ENCODE measurements at places on chromosomes 4 and X.

DNA sequence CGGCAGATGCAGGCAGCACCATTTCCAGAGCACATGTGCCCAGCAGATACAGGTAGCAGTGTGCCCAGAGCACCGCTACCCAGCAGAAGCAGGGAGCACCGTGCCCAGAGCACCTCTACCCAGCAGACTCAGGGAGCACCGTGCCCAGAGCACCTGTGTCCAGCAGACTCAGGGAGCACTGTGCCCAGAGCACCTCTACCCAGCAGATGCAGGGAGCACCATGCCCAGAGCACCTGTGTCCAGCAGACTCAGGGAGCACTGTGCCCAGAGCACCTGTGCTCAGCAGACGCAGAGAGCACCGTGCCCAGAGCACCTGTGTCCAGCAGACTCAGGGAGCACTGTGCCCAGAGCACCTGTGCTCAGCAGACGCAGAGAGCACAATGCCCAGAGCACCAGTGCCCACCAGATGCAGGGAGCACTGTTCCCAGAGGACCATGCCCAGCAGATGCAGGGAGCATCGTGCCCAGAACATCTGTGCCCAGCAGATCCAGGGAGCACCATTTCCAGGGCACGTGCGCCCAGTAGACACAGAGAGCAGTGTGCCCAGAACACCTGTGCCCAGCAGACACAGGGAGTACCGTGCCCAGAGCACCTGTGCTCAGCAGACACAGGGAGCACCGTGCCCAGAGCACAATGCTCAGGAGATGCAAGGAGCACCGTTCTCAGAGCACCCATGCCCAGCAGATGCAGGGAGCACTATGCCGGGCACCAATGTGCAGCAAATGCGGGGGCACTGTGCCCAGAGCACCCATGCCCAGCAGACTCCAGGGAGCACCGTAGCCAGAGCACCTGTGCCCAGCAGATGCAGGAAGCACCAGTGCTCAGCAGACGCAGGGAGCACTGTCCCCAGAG lies 236.4 kb downstream of the DHRSX start:
- DNase-seq, result no peak

DNA sequence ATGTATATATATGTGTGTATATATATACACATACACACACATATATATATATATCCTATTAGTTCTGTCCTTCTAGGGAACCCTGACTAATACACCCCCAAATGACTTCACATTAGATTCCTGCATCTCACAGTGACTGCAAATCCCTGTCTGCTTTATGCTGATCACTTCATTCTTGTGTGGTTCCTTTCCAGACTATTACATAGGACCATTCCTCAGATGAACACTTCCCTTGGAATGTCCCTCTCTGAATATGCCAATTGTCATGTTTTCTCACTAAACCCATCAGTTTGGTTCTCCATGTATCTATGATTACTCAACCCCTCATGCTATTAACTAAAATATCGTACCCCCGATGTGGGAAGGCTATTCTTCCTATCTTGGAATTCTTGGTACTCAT lies 605.2 kb upstream of the NR3C2 start:
- no peak for DNase-seq

- no peak for DNase-seq
Measured at GRCh38 chrX:71148278-71148663, 3.6 kb downstream of the NLGN3 start.

- DNase-seq, result no peak
Measured at GRCh38 chrX:63765712-63766111, 19.3 kb downstream of the ARHGEF9 start.

- DNase-seq, result no peak
Measured at GRCh38 chrX:147847999-147848398, 63.7 kb upstream of the FMR1 start.

DNA sequence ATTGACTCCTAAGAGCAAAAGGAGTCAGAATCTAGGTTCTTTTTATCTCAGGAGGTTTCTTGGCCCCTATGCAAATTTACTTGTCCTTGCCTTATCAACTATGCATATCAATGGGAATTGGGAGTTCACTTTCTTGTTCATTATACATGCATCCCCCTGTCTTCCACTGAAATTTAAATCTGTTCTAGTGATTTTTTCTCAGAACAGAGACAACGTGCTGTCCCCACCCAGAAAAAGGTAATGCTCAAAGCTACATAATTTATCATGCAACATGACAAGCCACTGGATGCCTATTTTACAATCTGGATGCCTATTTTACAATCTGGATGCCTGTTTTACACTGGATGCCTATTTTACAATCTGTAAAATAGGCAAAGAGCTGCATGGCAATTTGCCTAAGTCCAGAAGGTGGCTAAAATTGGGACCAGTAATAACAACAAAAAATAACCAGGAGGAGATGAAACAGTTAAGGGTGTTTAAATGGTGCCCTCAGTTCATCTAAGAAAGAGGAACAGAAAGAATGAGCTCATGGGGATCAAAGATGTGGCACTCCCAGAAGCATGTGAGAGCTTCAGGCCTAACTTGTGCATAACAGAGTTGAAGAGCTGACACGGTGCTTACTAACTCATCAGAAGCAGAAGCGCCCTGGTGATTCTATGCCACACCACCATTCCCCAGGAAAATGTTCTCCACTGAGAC lies 537.8 kb upstream of the BOD1L1 start:
- no peak for DNase-seq

GRCh38 chr4:143230683-143231082 lies 46.0 kb downstream of the USP38 start:
- DNase-seq, result no peak

DNA sequence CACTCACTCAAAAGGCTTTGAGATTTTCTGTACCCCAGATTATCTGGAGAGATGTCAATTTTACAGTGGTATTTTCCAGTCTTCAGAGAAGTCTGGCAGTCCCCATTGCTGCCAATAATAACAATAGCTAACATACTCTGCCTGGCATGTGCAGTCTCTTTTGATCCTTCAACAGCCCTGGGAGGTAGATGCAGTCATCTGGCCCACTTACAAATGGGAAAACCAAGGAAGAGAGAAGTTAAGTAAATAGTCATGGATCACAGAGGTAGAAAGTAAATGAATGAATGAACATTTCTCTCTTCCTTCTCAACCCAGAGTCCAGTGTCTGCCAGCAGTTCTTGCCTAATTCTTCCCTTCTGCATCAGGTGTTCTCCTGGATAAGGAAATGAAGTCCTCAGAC lies 113.0 kb upstream of the EDNRA start:
- no peak for DNase-seq

GRCh38 chr4:85362550-85362949 lies 112.4 kb upstream of the ARHGAP24 start:
- no peak for DNase-seq

- DNase-seq, result no peak
Measured at GRCh38 chr4:48315728-48316630, 25.4 kb upstream of the SLAIN2 start.

DNA sequence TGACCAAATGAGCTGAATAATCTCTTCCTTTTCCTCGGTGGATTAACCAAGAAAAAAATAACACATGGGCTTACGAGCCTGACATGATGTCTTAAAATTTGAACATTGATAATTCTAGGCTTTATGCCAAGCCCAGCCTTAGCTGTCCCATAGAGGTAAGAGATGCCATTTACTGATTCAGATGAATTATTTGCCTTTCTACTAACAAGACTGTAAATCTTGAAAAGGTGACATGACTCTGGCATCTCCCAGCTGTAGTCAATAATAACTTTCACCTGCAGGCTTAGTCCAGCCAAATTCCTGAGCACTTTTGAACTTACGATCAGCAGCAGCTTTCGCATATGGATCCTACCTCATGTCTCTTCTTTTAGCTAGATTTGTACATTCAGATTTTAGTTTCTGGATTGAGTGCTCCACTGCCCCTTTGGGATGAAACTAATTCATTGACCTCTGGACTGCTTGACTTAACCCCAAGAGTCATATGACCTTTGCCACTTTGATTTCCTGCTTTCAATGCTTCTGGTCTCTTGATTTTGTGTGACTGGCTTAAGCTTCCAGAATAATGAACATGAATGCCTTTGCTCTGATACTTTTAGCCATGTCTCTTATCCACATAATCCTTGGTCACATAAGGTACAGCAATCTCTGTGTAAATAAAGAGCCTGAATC lies 876.4 kb upstream of the SLIT2 start:
- no peak for DNase-seq

DNA sequence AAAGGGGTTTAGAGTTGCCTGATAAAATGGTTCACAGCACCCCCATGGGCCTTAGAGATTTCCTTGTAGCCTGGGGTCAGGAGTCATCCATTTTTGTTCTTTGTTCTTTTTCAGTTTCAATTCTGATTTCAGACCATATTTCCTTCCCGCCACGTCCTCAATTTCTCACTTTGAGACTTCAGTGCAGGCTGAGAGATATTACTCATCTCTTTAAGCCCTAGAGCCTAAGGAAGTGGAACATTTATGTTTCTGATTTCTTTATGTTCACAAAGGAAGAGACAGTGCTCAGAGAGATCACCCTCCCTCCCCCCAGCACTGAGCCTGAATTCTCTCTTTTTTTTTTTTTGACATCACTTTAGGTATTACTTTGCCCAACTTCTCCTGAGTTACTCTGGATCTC lies 56.3 kb downstream of the MSN start:
- no peak for DNase-seq

- no peak for DNase-seq
Measured at GRCh38 chr4:180280076-180280475, 1963.1 kb upstream of the TENM3 start.

DNA sequence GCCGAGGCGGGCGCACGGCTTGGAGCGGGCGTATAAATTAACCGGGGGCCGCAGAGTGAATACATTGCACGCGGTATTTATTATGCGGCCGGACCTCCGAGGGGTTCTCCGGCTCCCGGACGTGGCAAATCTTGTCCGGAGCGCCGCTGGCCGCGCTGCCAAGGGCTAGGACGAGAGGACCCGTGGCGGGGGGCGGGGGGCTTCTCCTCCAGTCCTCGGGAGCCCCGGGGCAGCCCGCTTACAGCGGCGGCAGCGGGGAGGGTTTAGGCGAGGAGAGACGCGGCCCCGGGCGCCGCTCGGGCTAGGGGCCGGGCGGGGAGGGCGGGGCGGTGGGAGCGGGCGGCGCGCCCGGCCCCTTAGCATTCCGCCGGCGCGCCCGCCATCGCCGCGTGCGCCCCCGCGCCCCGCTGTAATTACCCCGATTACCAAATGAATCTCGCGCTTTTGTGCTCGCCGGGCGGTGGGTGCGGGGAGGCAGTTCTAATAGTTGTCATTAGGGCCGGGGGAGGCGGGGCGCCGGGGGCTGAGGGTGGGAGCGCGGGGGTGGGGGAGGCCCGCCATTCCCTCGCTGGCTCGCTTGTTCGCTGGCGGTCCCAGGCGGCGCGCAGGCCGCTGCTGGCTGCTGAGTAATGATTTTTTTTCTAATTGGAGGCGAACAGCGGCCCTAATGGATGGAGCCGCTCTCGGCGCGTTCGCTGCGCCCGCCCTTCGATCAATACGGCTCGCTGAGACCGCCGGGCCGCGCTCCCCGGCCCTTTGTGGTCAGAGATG lies 276.6 kb downstream of the BCOR start:
- no peak for DNase-seq

GRCh38 chr4:162878096-162878495 lies 288.6 kb downstream of the NAF1 start:
- DNase-seq, result no peak

DNA sequence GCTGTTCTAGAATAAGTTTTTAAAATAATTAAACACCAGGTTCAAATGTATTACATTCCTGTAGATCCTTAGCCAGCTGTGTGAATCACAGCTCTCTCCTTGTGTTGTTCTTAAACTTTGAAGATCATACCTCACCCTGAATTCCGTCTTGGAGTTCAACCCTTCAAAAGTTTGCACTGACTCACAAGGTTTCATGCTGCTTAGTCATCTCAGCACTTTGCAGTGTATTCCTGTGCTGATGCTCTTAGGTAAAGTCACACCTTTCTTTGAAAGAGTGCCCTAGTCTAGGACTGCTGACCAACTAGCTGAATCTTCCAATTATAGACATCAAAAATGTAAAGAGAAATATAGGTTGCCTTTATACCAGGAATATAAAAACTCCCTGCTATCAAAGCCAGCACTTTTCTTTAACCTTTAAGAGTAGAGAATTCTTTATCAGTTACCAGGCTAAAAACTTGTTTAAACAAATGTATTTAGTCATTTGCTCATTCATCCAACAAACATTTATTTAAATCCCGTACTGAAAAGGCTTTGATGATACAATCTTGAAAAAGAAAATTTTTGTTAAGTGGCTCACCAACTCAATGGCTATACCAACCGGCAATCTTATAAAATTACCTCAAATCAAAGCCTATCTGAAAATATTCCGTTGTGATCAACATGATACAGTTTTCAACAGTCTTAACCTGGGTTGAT lies 169.7 kb downstream of the RAP1GDS1 start:
- no peak for DNase-seq

GRCh38 chr4:37935026-37935425 lies 25.2 kb upstream of the PTTG2 start:
- DNase-seq, result no peak

- DNase-seq, result peak; percentile 7
Measured at GRCh38 chr4:38132107-38132673, 172.0 kb downstream of the PTTG2 start.

DNA sequence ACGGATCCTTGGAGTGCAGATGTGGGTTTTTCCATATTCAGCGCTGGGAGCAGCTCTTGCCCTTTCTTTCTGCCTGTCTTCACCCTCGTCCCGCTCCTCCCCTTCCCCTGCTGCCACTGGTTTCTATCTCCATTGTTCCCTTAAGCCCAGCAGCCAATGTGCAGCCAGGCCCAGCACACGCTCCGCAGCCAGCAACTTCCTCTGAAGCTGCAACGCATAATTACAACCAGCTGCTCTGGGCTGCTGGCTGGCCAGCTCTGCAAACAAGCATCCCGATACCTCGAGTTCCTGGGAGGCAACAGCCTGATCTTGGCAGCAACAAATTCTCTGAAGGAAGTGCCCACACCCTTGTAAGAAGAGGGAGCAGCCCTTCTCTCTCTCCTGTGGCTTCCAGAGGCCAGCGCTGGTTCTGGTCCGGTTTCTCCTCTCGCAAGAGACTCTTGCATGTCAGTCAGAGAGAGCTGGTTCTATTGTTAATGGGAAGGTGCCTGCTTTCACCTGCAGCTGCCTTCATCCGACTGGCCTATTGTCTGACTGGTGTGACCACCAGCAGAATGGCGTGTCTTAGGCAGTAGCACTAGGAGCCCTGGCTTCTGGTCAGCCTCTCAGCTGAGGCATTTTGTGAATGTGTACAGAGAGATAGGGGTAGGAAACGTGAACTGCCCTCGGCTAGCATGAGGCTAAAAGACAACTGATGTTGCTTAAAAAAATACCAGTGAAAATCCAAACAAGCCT lies 83.8 kb upstream of the MAML3 start:
- DNase-seq, result no peak
